Activated CD4-positive, alpha-beta T cell treated with anti-CD3 and anti-CD28 coated beads, Interleukin-2, amount 50 U/mL, for 16 hours (primary cell): ENCODE measurements at places on chromosomes 2 and 18.

DNA sequence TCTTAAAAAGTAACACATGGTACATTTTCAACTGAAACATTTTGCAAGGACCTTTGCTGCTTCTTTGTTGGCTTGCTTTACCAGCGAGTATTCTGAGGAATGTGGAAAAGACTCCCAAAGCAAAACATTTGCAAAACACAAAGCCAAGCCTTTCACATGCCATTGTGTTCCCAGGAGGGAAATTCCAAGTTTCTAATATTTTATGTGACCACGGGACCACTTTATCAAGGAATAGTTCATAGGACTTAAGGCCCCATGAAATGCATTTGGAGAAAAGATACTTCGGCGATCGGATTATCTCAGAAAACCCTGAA is 26.2 kb downstream of the CYP27C1 start:
- DNase-seq = no peak

DNA sequence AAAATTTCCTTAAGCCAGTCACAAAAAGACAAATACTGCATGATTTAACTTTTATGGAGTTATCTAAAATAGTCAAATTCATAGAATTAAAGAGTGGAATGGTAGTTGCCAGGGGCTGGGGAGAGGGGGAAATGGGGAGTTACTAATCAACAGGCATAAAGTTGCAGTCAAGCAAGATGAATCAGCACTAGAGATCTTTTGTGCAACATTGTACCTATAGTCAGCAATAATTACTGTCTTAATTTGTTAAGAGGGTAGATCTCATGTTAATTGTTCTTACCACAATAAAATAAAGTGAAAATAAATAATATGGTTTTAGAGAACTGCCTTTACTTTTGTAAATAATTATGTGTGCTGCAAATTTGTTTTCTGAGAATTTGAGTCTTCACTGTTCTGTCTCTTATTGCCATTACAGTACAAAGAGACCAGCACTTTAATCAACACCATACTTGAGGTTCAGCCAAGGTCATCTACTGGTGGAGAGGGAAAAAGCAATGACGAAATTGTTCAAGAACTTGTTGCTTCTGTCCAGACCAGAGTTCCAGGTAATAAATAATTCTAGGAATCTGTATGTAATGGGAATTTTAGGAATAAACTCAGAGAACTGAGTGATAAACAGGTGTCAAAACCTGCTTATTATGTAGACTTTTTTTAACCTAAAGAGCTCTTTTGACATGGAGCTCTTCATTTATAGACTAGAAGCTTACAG is 75.5 kb downstream of the TRABD2A start:
- no peak for DNase-seq

- no peak for DNase-seq
These were observed 8.4 kb downstream of the ST8SIA5 start for GRCh38 chr18:46748466-46748865.

DNA sequence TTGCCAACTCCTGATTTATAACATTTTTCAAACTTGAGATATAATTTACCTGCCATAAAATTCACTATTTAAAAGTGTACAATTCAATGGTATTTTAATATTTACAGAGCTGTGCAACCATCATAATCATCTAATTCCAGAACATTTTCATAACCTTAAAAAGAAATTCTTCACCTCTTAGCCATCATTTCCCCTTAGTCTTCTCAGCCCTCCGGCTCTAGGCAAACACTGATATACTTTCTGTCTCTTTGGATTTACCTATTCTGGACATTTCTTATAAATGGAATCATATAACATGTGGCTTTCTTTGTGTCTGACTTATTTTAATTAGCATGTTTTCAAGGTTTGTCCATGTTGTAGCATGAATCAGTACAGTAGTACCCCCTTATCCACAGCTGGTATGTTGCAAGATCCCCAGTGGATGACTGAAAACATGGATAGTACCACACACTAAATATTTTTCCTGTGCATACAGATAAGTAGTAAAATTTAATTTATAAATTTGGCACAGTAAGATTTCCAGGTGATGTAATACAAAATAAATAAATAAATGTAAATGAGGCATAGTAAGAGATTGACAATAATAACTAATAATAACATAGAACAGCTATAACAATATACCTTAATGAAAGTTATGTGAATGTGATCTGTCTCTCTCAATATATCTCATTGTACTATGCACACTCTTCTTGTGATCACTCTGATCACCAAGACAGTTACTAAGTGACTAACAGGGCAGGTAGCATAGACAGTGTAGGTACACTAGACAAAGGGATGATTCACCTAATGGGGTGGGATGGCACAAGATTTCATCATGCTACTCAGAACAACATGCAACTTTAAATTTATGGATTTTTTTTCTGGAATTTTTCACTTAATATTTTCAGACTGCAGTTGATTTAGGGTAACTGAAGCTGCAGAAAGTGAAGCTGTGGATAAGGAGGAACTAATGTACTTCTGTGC is 73.1 kb downstream of the RAB3GAP1 start:
- no peak for DNase-seq

DNA sequence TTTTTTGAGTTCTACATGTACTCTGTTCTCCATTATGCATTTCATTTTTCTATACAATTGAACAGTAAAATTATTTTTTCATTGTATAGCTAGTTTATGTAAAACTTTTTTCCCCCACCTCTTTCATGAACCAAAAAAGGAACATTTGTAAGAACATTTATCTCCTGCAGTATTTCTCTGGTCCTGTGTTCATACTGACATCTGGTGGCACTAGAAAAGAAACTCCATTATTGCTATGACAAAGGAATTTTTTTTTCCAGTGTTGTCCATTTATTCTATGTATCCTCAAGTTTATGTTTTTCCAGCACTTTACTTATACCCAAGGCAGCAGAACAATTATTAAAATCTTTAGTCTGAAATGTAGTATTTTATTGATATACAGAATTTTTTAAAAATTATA is 27.4 kb upstream of the CHAC2 start:
- DNase-seq = no peak

GRCh38 chr2:156294945-156295580 is 37.5 kb downstream of the NR4A2 start:
- DNase-seq = no peak

GRCh38 chr2:234496055-234496834 is 636 bp downstream of the ARL4C start:
- peak; percentile 45 for DNase-seq
